Mammary epithelial cell (primary cell): ENCODE measurements at places on chromosomes 7 and 10. TPM values are rescaled to one million over a fixed set of nuclear protein-coding genes. Genes with fewer than 3 reads are reported as not detected.

The GARIN1A gene
- polyA plus RNA-seq: 0.18 TPM

DNA sequence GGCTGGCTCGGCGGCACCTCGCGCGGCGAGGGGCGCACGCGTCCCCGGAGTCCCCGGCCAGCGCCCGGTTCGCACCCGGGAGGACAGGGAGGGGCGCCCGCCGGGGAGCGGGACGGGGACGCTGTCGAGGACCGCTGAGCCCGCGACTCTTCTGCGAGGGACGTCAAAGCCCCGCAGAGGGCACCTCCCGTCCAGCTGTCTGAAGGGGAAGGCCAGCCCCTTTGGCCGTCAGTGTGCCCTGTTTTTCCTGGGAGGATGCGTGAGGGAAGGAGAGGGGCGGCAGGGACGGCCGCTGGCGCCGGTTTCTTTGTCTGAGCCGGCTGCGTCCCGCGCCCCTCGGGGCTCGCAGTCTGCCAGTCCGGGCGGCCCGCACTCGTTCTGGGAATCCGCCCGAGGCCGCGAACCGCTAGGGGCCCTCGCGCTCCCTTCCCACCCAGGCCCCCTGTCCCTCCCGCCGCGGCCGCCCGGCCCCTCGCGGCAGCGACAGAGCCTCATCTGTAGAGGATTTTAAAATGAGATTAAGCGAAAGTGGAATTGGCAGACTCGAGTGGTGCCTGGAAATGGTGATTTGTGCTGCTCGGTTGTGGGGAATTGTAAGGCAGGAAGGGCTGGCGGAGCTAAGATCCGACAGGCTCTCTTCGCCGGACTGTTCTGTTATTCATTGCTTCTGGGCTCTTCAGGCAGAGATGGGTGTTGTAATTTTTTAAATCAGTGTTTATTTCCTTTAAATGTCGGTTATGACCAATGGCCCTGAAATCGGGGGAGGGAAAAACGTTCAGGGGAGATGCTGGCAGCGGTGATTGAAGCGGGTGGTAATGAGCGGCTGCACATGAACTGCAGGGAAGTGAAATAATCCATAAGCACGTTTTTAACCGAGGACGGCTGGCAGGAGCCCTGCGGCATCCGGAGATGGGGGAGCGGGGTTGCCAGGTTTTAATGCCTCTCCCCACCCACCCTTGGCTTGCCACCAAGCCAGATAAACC is 618 bp upstream of the RELN start:
- peak; percentile 4 for DNase-seq

The ANKRD7 gene
- 0.26 TPM for polyA plus RNA-seq

The SPDYE5 gene
- not detected for polyA plus RNA-seq

GRCh38 chr10:7161484-7162250 is 249.2 kb downstream of the SFMBT2 start:
- DNase-seq: no peak

GRCh38 chr10:109723305-109723704 is 200.0 kb downstream of the XPNPEP1 start:
- no peak for DNase-seq

The TYSND1 gene
- polyA plus RNA-seq: 13.7 TPM

GRCh38 chr10:6409971-6410643 is 170.0 kb downstream of the PRKCQ start:
- peak; percentile 35 for DNase-seq

DNA sequence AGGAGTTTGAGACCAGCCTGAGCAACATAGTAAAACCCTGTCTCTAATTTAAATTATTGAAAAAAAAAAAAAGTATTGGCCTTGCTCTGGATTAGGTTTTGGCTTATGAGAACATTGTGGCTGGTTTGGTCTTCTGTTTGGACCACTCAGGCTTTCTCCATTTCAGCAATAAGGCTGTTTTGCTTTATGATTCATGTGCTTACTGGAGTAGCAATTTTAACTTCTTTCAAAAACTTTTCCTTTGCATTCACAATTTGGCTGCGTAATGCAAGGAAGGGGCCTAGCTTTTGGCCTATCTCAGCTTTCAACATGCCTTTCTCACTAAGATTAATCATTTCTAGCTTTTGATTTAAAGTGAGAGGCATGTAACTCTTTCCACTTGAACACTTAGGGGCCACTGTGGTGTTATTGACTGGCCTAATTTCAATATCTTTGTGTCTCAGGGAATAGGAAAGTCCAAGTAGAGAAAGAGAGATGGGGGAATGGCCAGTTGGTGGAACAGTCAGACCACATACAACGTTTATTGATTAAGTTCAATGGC is 38.0 kb upstream of the SRPK2 start:
- DNase-seq: no peak

- DNase-seq: no peak
These were observed 396.5 kb upstream of the VSTM2A start for GRCh38 chr7:54145716-54146115.

DNA sequence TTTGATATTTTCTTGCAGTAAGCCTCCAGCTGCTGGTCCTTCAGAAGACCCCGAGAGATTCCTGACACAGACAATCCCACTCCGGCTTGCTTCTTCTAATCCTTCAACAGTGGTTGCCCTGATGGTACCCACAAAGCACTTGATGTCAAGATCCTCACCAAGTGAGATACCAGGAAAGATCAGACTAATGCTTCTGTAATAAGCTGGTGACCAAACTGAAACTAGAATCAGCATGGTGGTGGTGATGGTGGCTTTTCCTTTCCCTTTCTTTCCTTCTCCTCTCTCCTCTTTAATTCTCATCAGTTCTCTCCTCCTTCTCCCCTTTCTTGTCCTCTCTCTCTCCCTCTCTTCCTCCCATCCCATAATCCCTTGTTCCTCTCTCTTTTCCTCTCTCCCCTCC is 25.8 kb upstream of the CASD1 start:
- no peak for DNase-seq

- DNase-seq: no peak
These were observed 21.0 kb downstream of the HIBADH start for GRCh38 chr7:27641581-27642230.

The RBM48 gene
- 4.1 TPM for polyA plus RNA-seq

DNA sequence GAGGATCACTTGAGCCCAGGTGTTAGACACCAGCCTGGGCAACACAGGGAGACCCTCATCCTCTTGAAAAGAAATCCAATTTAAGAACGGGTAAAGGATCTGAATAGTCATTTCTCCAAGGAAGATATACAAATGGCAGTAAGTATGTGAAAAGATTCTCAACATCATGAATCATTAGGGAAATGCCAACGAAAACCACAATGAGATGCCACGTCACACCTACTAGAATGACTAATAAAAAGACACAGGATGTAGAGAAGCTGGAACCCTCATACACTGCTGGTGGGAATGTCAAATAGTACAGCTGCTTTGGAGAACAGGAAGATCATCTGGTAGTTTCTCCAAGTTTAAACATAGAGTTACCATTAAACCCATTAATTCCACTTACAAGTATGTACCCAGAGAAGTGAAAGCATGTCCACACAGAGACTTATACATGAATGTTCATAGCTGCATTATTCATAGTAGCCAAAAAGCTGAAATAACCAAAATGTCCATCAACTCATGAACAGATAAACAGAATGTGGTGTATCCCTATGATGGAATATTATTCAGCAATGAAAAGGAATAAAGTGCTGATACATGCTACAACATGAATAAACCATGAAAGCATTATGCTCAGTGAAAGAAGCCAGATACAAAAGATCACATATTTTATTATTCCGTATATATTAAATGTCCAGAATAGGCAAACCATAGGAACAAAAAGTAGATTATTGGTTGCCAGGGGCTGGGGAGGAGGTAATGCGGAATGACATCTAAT is 13.1 kb upstream of the ZMIZ2 start:
- DNase-seq: peak; percentile 97

DNA sequence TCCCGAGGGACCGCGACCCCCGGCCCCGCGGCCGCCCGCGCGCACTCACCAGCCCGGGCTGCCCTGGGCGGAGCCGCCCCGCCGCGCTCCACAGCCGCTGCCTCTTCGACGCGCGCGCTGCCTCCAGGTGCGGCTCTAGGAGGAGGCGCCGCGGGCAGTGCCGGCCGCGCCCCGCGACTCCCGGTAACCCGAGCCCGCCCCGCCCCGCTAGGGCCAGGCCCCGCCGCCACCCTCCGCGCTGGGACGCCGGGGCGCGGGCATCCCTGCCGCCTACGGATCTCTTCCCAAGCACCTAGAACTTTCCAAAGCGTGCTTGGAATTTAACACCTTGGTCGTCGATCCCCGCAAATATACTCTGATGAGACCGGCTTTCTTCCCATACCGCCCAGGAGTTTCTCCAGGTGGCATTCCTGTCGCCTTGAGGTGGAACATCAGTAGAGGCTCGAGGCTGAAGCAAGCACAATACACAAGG is at the start of gene SLC26A5:
SLC26A5 (minus strand) TSS at position 159 of the 472 bp plus-strand sequence. CDS start 24,693 bp downstream, outside the sequence.
- peak; percentile 41 for DNase-seq

The RAPGEF5 gene
- 1.1 TPM for polyA plus RNA-seq

DNA sequence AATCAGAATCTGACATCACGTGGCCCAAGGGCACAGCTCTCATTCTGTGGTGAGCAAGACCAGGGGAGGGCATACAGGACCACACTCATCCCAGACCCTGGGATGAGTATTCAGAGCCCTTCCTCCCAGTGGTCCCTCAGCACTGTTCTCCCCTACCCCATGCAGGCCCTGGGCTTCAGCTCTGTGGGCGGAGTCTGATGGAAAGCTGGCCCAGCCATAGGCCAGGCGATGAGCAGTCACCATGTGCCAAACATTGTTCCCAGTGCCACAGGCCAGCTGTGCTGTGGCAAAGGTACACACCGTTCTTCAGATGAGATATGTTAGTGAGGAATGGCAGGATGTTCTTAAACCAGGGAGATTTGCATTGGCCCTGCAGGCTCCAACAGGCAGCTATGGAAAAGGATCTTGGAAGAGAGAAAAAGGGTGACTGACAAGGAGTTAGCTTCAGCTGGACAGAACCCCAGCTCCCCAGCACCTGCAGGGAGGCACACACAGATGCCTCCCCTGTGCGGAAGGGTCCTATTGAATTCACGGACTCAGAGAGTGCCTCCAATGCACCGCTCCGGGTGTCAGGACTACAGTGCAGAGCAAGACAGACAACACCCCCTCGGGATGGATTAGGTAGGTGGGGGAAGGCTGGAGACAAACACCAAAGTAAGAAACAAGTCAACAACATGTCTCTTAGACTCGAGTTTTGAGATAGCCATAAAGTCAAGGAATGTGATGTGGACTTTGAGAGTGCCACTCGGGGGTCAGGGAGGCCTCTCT is 596.0 kb upstream of the MGMT start:
- DNase-seq: no peak

DNA sequence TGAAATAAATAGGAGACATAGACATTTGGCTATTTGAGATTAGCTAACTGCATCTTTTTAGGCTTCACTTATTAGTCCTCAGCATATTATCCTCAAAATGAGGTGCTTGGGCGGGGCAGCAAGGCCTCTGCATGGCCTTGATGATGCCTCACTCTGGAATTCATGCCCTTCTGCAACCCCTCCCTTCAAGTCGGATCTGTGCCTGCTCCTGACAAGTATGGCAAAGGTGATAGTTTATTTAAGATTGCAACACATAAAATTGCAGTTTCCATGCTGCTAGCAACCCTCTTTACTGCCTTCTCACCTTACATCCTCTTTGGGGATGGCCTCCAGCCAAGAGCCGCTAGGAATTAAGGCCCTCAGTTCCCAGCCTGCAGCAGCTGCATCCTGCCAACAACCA is 241.3 kb upstream of the ADARB2 start:
- peak; percentile 64 for DNase-seq

DNA sequence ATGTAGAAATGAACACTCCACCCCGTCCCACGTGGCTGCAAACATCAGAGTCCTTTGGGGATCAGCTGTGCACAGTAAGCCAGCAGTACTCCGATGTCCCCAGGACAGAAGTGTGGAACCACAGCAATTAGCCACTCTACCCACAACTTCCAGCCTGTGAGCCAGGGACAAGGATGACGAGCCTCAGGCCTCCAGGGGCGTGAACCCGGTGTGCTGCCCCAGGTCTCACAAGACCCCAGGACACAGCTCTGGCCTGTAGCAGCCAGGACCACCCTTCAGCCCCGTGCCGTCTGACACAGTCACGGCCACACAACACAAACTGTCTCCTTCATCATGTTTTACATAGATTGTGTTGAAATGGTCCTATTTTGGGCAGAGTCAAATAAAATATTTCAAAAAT is 113.0 kb upstream of the DIP2C start:
- DNase-seq: no peak

DNA sequence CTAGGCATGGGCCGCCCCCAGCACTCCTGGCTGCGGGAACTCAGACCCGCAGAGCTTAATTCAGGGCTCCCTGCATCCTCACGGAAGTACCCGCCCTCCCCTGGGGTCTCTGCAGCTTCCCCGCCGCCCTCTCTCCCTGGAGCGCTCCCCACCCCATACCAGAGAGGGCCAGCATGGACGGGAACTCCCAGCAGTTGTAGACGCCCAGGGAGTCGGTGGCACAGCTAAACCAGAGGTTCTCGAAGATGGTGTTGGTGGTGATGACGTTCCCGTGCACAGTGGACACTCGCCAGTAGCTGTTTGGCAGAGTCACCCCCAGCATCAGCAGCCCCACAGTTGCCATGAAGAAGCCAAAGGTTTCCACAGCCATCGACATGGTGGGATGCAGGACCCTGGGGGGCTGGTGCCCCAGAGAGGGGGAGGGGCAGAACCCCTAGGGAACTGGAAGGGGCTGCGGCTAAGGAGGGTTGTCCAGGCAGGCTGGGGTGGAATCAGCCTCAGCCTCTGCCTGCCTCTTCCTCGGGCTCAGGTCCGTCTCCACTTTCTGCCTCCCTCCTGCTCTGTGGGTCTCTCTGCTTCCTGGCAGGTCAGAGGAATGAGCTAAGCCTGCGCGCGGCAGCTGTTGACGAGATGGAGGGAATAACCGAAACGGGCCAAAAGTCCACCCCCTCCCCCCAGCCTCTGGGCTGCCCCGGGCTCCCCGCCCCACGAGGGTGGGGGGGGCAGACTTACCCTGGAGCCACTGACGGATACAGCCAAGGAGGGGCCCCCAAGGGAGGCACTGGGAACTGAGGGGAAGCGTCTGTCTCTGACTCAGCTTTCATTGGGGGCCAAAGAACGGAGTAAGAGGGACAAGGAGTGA is at the start of gene CLDN15:
CLDN15 (minus strand) TSS at position 597 of the 862 bp plus-strand sequence; CDS start at position 376, 221 bp downstream.
- DNase-seq: no peak

DNA sequence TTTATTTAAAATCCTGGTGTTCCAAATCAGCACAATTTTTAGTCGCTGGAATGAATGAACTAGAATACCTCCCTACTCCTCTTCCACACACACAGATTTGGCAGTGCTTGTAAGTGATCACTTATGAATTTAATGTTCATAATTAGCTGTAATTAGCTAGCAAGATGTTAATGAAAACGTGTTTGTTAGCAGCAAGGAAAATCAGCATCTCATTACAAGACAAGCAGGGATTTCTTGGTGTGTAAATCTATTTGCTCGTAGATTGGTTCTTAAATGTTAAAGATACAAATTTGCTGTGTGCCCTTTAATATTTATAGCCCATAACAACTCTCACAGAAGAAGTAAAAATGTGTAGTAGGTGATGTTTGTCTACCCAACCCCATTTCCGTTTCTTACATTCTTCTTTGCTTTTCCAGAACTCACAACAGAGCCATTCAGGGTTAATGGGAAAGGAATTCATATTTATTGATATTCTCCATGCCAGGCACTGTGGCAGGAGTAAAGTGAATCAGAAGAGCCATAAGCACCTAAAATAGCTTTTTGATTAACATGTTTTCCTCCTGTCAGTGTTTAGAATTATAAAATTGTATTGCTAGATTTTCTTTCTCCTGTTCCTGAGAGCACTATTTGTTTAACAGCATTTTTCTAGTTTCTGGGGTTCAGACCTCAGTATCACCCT is 49.6 kb downstream of the SEMA3C start:
- no peak for DNase-seq

The SERPINE1 gene
- polyA plus RNA-seq: 741 TPM

The GNG11 gene
- 0.31 TPM for polyA plus RNA-seq

The COL13A1 gene
- polyA plus RNA-seq: 5.4 TPM

The TAS2R3 gene
- not detected for polyA plus RNA-seq
